ENCODE measurements at places on chromosomes 1 and 21. TPM values are rescaled to one million over a fixed set of nuclear protein-coding genes. Genes with fewer than 3 reads are reported as not detected.

DNA sequence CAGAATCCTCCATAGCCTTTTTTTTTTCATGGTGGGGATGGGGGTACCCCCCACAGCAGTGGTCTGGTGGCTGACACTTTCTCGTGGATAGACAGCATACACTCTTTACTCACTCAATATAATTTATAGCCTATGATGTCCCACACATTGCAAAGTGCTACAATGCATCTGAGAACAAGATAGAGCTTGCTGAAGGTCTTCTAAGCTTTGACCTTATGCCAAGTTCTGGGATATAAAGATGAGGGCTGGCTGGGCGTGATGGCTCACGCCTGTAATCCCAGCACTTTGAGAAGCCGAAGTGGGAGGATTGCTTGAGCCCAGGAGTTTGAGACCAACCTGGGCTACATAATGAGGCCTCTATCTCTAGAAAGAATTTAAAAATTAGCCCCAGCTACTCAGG lies 78.0 kb downstream of the MPZL1 start:
- DNase-seq = no peak

- DNase-seq = no peak
These were observed 8.8 kb downstream of the ASAP3 start for GRCh38 chr1:23475134-23475628.

- DNase-seq = no peak
These were observed 565 bp upstream of the DMRTB1 start for GRCh38 chr1:53458634-53459033.

DNA sequence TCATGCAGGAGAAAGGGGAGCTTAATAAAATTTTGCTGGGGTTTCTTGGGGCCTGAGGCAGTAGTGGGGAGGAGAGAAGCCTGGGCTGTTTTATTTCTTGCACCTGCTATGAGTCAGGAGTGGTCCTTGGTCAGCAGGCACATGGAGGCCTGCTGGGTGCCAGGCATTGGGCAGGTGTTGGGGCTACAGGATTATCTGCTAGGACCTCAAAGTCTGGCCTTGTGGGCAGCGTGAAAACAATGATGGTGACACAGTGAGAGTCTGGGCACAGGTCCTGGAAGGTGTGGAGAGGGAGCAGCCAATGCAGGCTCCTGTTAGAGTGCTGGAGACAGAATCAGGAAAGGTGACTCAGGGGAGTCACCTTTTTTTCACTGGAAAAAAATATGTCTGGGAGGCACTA lies 17.2 kb downstream of the ROR1 start:
- DNase-seq = no peak

- no peak for DNase-seq
These were observed 14.3 kb downstream of the SAMSN1 start for GRCh38 chr21:14531757-14532316.

DNA sequence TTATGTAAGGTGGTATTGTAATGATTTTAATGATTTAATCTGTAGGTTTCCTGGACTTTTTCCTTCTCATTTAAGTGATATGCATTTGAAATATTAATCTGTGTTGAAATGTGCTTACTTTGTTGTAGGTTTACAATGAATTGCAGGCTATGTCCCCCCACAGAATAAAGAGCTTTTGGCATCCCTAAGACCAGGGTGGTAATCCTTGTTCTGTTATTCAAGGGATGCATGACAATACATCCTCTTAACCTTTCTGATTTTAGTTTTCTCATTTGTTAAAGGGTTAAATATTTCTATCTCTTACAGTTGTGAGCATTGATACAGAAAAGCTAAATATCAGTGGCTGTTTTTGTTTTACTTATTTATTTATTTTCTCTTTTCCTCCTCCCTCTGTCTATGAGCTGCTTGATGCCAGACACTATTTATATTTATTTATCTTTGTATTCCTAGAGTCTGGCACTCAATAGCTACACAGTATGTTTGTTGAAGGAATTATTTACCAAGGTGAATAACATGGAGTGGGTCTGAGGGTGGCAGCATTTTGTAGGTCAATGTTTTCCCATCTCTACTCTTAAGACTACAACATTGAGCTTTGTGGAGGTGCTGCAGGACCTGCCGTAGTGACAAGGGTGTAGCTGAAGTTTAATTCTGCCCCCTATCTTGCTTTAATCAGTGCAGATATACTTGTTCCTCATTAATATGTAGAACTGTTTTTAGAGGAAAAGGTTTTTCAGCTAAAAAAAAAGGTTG lies 19.9 kb upstream of the ADGRL2 start:
- DNase-seq = no peak

GRCh38 chr1:2466270-2466665 lies 9.8 kb upstream of the PLCH2 start:
- no peak for DNase-seq

DNA sequence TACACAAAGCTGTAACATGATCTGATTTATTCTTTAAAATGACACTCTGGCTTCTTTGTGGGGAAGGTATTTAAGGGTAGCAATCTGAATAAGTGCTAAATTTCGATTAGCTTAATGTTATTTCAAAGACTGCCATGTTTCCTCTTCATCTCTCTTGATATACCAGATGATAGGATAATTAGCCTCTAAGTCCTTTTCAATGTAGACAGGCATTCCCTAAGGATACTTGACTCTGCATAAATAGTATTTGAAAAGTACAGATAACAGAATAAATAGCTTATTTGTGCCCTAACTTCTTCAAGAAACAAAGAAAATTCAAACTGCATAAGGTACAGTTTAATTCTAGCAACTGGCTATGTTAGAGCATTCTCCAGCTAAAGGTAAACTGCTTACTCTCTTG lies 46.2 kb downstream of the ARHGAP29 start:
- no peak for DNase-seq

GRCh38 chr1:28129150-28129549 lies 40.7 kb upstream of the EYA3 start:
- no peak for DNase-seq

GRCh38 chr1:47696737-47697441 lies 259.0 kb downstream of the FOXD2 start:
- no peak for DNase-seq

GRCh38 chr1:44275991-44276405 lies 62.7 kb downstream of the DMAP1 start:
- DNase-seq = no peak

- no peak for DNase-seq
These were observed 29.9 kb downstream of the MRAP start for GRCh38 chr21:32328595-32328994.

DNA sequence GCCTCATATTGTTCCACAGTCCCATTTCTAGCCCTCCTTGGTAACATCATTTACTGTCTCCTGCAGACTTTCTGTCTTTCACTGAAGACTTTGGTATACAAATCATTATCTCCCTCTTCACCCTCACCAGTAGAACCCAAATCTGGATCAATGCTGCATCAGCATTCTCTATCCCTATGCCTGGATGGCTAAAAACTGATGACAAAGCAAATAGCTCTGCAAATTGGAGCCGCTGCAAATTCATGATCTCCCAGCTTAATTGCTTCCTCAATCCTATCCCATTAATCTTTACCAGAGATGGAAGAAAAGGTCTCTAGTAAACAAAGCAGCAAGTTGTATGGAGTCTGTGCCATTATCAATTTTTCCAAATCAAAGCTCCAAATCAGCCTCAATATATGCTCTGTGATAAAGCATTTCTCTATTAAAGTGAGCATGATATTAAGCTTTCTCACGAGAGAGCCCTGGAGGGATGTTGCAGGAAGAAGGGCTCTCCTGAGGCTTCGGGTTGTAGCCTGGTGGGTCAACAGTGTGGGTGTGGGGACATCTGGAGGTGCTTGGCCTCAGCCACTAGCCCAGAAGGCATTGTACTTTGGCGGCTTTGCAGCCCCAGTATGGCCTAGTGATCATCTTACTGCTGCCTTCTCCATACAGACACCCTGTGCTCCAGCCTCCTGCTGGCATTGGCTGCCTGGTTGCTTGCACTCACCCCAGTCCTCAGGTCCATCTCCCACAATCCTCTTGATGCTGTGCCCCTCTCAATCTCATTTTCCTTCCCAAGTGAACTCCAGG lies 46.2 kb upstream of the COL24A1 start:
- DNase-seq = no peak

DNA sequence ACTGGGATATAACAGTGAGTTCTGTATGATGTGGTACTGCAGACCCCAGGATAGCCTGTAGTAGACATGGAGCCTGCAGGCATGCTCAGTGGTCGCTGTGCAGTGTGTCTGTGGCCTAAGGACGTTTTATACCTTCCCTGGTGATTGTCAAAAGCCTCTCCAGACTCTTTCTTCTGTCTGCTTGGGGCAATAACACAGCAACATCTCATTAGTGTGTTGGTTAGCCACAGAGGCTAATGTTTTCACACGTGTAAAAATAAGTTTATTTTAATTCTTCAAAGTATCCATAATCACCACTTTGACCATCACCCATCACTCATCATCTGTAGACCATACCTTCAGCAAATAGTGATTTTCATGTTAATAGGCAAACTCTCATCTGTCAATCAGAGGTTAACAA lies at the start of gene KRTAP24-1:
KRTAP24-1 (minus strand) TSS at position 101 of the 400 bp plus-strand sequence; CDS start at position 83, 18 bp downstream.
- no peak for DNase-seq

- no peak for DNase-seq
These were observed 106.4 kb upstream of the PPP2R5A start for GRCh38 chr1:212178851-212179250.

DNA sequence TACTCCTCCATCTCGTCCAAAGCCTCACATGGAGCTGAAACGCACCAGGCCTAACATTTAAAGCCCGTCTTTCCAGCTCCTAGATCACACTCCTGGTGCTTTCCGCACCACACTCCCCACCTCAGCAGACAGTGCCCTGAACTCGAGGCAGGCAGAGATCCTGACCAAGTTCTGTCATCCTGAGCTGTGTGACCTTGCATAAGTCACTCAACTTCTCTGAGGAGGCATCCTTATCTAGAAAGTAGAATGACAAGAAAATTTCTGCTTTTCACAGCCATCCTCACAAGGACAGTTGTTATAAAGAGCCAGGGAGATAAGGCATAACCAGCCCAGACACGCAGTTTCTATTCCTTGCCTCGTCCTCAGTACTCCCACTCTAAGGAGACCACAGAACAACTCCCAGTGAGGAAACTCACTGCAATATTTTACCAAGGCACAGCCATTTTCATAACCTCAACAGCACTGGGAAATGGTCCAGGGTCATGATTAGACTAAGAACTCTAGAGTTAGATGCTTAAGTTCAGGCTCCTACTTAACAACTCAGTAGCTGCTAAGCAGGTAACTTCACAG lies 3.1 kb downstream of the LRP8 start:
- no peak for DNase-seq

- DNase-seq = no peak
These were observed 3.2 kb downstream of the NR0B2 start for GRCh38 chr1:26910343-26911160.

DNA sequence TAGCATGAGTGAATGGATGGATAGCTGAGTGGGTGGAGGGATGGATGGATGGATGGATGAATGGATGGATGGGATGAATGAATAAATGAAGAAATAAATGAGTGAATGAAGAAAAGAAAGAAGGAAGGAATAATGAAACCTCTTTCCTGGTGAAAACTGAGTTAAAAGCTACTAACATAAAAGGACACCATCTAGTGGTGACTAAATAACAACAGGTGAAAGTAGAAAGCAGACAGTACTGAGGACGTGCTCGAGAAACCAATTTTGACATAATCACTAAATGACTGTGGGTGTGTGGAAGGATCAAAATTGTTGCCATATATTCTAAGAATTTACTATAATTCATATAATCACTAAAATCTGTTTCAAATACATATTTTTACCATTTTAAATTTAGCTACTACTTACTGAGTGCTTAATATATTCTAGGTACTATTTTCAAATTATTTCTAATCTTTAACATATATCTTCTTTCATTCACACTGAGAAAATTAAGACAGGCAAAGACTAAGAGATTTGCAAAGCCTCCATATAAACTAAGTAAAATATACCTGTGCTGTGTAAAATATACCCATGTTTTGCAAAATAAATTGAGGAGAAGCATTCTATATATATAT lies 522.9 kb downstream of the LRRIQ3 start:
- DNase-seq = no peak

DNA sequence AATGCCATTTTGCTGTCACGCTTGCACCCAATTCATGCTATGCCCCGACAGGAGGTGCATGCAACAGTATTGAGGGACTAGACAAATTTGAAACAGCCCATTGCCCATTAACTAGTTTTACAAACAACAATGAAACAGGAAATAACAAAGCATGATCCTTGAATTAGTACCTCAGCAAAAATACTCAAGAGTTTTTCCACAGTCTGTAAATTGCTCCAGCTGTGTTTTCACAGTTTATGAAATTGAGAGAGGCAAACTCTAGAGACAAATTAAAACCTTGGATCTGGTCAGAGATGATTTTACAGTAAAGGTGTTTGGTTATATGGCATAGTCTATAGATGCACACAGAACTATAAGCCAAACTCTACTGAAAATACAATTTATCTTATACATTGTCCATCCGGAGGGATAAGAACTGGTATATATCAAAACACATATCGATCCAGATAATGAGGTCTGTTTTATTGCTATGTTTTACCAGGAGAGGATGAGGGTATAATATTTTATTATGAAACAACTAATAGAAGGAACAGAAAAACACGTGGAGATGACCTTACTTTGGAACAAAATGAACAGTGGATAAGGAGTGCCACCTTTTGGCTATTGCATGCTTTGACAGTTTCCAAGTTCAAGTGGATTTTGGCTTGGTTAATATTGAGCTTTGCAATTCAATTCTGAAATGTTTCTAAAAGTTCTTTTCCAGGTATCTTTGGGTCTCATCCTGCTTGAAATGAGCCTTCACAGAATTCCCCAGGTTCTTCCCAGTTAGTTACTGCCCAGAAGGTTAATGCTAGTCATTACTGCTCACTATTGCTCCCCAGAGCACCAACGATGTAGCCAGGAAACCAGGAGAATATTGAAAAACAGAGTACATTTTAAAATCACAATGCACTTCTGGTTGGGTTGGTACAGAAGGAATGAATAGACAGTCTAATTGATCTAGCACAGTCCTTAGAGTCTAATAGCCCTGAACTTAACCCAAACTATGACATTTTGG lies 45.7 kb downstream of the ZC3H11B start:
- no peak for DNase-seq

GRCh38 chr1:3743421-3743820 lies 8.8 kb upstream of the CCDC27 start:
- DNase-seq = no peak

DNA sequence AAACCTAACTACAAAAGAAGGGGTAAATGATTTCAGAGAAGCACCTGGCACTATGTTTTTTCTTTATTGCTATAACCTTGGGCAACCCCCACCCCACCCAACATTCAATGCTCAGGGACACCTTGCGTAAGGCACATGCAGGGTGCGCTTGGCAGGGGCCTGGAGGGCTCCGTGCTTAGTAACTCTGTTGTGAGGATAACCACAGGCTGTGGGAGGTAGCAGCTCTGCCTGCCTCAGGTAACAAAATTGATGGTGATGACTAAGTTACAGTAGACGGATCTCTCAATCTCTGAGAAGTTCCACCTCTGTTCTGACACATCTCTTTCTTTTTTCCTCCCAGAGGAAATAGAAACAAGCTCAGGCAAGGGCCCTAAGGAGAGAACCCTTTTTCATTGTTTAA lies 8.7 kb upstream of the CCN1 start:
- DNase-seq = no peak

GRCh38 chr1:114082867-114083585 lies 70.6 kb downstream of the SYT6 start:
- DNase-seq = no peak

GRCh38 chr1:25216123-25216522 lies 16.2 kb downstream of the SYF2 start:
- no peak for DNase-seq

The CACNA1E gene
- 0.17 TPM for total RNA-seq

The PRKAA2 gene
- 1.4 TPM for total RNA-seq

The FTCD gene
- 0.69 TPM for total RNA-seq

The FAAH gene
- total RNA-seq = 34.1 TPM

The VASH2 gene
- total RNA-seq = 2.8 TPM

The LCE1E gene
- not detected for total RNA-seq

The ESPN gene
- 12.2 TPM for total RNA-seq

The GBP4 gene
- total RNA-seq = 26.4 TPM

The KIAA1614 gene
- 5.0 TPM for total RNA-seq
